ENCODE measurements at places on chromosomes 11 and 22.
A peak's percentile ranks its signal among the peaks of the same experiment; 100 is the strongest.

DNA sequence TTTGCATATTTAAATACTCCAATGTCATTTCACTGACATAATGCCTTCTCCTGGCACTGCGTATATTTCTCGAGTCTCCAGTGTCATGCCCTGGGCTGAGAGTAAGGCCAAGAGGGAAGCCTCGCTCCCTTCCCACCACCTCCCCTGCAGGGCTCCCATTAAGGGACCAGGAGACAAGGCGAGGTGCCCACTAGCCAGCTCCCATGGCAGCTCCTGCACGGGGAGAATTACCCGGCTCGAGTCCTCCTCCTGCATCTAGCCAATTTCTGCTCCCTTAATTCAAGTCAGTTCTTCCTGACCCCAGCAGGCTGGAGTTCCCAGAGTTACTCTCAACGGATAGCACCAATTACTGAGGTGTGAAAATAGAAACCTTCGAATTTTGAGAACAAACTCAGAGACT is 31.9 kb downstream of the OPCML start:
- DNase-seq: no peak

DNA sequence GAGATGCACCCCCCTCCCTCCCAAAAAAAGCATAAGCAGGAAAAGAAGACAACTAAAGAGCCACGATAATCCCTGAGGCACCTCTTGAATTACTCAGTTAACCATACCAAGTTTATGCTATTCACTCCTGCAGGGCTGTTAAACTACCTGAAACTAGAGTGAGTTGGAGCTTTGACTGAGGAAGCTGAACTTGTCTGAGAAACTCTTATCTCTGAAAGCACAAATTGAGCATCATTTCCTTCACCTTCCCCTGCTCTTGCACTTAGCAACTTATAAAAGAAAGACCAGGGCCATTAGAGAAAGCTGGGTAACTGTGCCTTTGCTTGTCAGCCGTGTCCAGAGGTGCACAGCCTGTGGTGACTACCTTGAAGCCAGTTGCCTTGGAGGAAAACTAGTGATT is 745.6 kb downstream of the NELL1 start:
- DNase-seq: no peak

DNA sequence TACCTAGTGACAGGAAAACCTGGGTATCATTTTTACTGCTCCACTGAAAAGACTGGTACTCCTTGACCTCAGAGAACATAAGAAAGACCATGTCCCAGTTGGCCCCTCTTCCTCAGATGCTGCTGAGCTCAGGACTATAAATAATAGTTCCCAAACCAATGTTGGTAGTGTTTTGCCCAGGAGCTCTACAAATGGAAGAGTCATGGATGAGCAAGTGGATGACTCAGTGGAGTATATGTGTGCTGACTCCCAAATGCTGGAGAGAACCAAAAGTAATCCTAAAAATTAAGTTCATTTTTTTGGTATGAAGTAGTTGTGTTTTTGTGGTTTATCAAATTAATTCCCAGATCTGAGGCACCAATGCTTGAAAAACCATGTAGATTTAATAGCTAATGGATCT is 482.0 kb downstream of the KCNA4 start:
- DNase-seq: peak; percentile 7

- DNase-seq: no peak
Measured at GRCh38 chr11:67664696-67665540, 9.5 kb downstream of the ALDH3B2 start.

DNA sequence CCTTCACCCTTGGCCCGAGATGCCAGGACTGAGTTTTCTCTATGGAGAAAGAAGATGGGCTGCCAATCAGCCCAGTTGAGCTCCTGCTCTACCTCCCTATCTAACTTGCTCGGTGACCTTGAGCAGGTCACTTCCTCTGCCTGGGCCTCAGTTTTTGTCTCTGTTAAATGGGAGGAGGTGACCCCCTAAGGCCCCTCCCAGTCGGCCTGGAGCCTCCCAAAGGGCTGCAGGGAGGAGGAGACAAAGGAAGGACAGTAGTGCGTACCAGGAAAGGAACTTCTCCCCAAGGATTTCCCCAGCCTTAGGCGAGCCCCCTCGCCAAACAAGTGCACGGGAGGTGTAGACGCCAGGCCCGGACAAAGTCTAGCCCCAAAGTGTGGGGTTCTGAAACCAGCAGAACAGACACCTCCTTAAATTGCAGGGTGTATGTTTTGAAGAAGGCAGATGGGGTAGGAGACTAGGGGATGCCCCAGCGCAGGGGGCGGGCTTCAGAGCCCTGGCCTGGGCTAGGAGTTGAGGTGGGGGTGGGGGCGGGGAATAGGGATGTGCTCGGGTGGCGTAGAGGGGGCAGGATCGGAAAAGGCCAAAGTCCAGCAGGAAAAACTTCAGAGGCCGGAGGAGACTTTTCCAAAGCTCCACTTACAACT is 1.0 kb downstream of the CBX7 start:
- no peak for DNase-seq

DNA sequence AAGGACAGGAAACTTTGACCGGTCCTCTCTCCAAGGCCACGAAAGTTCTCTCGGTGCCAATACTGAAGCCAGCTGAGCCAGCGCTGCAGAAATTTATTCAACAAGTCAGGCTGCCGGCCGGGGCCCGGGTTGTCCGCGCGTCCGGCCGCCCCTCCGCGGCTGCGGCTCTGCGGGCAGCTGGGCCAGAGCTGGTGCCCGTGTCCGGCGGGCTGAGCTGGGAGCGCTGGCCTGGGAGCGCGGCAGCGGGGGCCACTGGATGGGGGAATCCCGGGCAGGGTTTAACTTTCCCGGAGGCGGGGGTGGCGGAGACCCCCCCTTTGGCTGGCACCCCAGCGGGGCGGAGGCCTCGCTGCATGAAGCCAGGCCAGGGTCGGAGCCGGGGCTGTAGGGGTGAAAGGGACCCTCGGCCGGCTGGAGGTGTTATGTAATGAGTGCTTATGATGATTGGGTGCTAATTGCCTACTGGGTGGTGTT is 12.3 kb upstream of the CACNA1I start:
- no peak for DNase-seq

All from GM04503 (cell line).